Tibial nerve (tissue), 4 donors: ENCODE measurements at places on chromosomes 1 and 21. TPM values are rescaled to one million over a fixed set of nuclear protein-coding genes. Genes with fewer than 3 reads are reported as not detected.

DNA sequence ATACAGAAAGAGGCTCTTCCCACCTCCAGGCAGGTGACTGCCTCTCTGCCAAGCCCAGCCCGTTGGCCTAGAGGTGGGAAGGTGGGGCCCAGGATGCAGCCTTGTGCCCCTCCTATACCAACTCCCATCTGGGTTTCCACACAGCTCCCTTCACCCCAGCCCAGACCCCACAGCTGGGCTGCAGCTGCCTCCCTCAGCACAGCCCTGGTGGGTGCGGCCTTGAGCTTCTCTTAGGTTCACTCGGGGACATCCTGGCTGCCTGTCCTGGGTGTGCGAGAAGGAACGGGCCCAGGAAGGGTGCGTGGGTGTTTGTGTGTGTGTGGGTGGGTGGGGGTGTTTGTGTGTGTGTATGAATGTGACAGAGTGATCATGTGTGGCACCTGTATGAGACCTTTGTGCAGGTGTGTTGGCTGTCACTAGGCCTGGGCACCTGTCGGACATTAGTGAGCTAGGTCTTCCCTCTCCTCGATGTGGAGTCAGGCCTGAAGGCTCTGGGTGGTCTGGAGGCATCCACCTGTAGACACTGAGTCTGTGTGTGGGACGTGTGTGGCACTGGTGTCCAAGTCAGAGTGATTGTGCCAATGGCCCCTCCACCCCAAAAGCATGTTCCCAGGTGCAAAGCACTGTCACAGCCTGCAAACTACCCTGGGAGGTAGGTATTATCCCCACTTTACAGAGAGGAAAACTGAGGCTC lies 30.7 kb downstream of the FOXO6 start:
- no peak overlapping the region for H3K4me3 ChIP-seq
- peaks cover 24% of the 10 kb centered on the region for H3K27me3 ChIP-seq
- H3K27ac ChIP-seq, result no peak overlapping the region
- H3K36me3 ChIP-seq, result no peaks in the 10 kb centered on the region
- DNase-seq, result no peak

The CELA3B gene
- 2.2 TPM for total RNA-seq

The C1orf141 gene
- not detected for total RNA-seq

DNA sequence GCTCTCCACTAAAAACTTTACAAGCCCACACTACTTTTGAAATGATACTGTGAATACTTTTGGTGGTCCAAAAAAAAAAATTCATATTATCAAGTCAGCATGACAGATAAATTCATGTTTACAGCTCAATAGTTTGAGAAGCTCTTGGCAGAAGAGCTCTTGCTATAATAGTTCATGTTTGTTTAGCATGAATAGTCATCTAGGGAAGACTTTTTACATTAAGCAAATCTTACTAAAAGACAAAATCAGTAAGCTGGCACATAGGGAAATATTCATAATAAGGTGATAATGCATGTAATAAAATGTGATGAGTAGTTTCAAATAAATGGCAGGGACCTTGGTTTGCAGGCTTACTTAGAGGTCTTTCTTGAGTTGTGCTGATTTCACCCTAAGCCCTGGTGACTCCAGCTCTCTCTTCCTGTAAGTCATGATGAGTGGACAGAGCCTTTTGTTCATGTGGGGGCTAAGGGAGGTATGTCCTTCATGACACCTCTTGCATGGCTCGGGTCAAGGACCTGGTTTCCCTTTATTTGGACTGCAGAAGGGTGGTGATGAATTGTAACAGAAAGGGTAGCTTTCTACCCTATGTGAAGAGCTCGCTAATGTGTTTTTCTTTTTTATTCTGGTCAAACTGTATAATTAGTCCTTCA lies 166.7 kb downstream of the GABPA start:
- DNase-seq, result no peak
- no peaks in the 10 kb centered on the region for H3K36me3 ChIP-seq
- no peak overlapping the region for H3K27ac ChIP-seq

DNA sequence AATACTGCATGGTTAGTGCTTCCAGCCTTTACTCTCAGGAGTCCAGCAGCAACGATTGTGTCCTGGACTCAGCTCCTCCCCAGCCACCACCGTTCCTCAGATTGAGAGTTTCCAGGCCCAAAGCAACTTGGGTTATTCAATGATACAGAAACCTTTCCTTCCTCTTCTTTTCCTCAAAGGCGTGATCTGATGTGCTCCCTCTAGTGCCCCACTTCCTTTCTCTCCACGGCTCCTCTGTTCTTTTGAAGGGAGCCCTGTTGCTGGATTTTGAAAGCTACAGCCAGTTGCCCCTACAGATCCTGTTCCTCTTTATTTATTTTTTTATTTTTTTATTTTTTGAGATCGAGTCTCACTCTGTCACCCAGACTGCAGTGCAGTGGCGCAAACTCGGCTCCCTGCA lies 14.1 kb downstream of the CRP start:
- no peaks in the 10 kb centered on the region for H3K4me1 ChIP-seq
- H3K27me3 ChIP-seq, result no peaks in the 10 kb centered on the region
- no peaks in the 10 kb centered on the region for H3K36me3 ChIP-seq
